DMS 273 treated with DMSO at 0.1 percent for 48 hours (cell line): ENCODE measurements at places on chromosomes 4 and X.
A peak's percentile ranks its signal among the peaks of the same experiment; 100 is the strongest.

GRCh38 chr4:107579099-107579498, 140.9 kb downstream of the PAPSS1 start:
- DNase-seq, result peak; percentile 3

DNA sequence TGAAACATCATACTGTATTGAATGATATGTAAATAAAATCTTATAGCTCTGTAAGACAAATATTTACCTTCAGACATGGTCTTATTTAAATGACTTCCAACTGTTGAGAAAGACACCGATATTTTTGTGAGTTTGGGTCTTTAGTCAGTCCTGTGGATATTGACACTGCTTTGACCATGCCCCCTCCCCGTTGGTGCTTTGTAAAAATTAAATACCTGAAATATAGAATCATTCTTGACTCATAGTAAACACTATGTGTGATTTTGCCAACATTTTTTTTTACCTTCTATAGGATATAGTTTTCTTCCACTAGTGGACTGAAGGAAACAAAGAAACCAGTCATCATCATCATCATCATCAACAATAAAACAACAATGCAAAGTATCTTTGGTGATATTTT, 114.3 kb upstream of the HS3ST1 start:
- no peak for DNase-seq

DNA sequence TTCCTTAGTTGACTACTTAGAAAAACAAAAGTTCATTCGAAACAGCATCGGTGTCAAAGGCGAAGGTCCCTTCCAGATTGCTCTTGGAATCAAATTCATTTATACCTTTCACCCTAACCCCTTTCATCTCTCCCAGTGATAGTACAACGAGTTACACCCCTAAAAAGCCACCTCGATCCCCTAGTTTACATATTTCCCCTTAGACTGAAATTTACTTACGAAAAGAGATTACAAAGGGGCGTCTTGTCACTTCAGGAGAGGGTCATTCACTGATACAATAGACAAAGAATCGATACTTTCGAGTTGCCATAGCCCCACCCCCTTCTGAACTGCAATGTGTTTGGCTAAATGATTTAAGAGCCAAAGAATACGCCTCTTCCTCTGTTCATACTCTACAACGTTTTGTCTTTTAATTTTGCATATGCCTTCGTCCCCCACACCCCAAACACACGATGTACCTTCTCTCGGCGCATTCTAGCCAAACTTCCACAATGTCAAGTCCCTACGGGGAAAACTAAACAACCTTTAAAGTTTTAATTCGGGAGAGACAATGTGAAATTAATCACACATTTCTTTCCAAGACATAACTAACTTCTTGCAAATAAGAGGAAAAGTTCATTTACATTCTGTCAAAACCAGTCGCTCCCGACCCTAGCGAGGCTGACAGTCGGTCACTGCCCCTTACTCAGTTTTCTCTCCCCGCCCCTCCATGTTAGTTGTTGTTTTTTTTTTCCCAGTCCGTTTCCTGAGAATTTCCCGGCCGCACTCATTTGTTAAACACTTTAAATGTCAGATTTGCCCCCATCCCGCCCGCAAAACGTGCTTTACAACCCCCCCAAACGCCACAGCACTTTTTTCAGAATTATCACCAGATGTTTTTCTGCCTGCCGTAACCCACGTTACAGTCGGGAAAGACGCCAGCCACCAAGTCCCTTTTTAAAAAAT, 88.6 kb downstream of the HPRT1 start:
- no peak for DNase-seq

GRCh38 chr4:174757736-174758135, 71.3 kb downstream of the GLRA3 start:
- no peak for DNase-seq

DNA sequence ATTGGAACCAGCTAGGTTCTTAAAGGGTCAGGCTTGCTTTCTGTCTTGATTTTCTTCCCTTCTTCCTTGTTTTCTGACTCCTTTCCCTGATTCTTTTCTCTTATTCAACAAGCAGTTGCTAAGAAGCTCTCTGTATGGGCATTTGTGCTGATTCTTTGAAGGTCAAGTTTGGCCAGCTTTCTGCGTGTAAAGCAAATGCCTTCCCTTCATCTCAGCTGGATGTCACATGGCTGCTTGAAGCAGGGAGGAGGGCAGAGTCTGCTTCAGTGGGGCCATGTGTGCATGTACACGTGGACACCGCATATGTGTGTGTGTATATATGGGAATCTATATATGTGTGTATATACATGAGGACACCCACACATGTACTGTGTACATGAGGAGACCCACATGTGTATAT, 139.9 kb upstream of the ATP6AP2 start:
- DNase-seq, result no peak
